ENCODE measurements at places on chromosomes 2 and 18.

- no peak for DNase-seq
Observed at GRCh38 chr2:169260246-169260645, 102.1 kb downstream of the LRP2 start.

GRCh38 chr2:155377266-155377680 lies 678.8 kb downstream of the KCNJ3 start:
- no peak for DNase-seq

GRCh38 chr2:195532628-195533271 lies 124.3 kb upstream of the SLC39A10 start:
- DNase-seq, result no peak

GRCh38 chr18:35750929-35751328 lies 169.4 kb downstream of the GALNT1 start:
- DNase-seq, result no peak

- DNase-seq, result no peak
Observed at GRCh38 chr2:10848541-10848940, 36.0 kb upstream of the PDIA6 start.

DNA sequence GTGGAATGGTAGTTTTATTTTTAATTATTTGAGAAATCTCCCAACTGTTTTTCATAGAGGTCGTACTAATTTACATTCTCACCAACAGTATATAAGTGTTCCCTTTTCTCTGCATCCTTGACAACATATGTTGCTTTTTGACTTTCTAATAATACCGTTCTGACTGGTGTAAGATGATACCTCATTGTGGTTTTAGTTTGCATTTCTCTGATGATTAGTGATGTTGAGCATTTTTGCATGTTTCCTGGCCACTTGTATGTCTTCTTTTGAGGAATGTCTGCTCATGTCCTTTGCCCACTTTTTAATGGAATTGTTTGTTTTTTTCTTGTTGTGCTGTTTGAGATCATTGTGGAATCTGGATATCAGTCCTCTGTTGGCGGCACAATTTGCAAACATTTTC lies 242.5 kb downstream of the ZNF521 start:
- DNase-seq, result peak; percentile 5

DNA sequence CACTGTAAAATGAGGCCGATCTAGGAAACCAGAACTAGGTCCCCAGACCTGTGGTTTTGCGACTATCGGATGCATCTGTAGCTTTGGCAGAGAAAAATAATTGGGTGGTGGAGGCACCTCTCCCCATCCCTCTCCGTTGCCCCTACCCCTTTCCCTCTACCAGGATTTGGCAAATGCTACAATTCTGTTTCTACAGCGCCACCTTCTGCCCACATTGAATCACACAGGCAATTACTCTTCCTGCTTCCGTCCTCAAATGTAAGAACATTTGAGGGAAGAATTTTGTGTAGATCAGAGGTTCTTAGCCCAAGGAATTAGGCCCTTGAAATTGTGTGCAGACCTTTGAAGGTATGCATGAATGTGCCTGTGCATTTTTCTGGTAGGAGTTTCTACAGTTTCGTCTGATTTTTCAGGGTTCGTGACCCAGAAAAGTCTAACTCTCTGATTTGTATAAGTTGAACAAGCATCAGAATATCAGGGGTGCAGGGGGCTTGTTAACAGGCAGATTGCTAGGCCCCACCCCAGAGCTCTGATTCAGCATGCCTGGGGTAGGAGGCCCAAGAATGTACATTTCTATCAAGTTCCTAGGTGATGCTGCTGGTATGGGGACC lies 11.2 kb downstream of the ATP6V1B1 start:
- no peak for DNase-seq

GRCh38 chr18:61546590-61546989 lies 213.4 kb downstream of the CDH20 start:
- peak; percentile 55 for DNase-seq

DNA sequence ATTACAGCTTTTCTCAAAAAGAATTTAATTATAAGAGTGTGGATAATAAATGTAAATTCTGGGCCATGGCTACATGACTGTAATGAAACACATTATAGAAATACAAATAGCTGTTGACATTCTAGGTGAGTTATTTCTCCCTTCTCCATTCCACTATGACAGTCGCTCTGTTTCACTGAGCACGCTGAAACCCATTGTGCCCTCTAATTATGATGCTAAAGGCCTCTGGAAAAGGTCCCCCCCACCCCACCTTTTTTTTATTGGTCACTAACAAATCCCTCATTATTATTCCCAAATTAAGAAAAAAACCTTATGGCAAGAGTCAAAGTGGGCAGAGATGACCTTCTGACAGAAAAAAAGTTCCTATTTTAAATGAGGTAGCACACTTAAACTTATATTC lies 285.0 kb upstream of the SIX3 start:
- DNase-seq, result no peak

DNA sequence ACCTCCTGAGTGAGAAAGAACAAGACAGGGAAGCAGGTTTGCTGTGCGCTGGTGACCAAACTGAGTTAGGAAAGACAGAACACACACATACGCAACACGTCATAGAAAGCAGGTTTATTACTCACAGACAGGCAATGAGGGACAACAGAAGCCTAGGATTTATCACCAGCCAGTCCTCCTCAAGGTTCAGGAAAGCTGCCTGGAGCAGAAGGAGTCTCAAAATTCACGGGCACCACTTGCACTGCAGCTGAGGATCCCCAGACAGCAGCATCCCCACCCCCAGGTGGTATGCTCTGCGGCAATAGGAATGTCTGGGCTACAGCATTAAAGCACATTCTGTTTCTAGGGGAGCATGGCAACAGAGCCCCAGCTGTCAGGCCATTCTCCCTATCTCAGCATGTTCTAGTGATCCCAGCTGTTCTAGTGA lies 284.4 kb upstream of the RGPD4 start:
- no peak for DNase-seq

DNA sequence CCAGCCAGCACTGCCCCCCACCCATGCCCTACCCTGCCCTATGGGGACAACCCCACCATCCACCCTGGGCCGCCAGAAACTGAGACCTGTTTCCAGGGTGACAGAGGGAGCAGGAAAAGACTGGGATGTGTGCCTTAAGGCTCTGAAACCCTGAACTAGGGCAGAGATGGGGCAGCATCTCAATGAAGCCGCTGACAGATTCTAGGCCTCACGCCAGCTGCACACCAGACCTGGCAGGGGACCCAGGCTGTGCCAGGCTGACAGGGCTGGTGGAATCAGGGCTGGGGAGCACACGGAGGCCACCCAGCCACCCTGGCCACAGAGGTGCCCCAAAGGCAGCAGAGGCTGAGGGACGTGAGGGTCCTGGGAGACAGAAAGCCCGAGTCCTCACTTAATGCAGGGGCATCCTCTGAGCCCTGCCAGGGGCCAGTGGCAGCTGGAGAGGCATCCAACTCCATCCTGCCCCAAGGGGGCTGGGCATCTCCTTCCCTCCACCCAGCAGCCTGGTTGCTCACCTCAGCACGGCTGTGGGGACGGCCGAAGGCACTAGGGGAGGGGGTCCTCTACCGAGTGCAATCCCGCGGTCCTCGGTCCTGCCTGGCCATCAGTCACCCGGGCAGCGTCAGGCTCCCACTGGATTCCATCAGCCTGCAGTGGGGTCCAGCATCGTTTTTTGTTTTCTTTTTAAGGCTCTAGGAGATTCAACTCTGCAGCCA lies 169.2 kb downstream of the ZFP36L2 start:
- no peak for DNase-seq

GRCh38 chr2:130391872-130392670 lies 36.2 kb downstream of the PTPN18 start:
- peak; percentile 32 for DNase-seq

DNA sequence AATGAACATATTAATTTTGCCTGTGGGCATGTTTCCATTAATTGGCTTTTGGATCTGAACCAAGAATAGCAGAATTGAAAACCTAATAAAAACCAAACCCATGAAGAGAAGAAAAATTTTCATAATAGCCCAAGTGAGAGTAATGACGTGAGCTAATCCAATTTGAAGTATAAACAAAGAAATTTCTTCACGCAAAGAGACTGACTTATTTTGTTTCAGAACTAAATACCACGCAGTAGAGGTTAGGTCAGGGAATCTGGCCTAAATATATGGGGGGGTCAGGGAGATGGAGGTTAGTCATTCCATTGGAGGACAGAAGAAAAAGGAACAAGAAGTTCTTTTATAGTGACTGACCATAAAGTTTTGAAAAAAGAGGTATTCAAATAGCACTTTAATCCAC lies 94.1 kb upstream of the CYP1B1 start:
- no peak for DNase-seq

Measured in amniotic stem cell (primary cell).